ENCODE measurements at places on chromosomes 6 and 20.

DNA sequence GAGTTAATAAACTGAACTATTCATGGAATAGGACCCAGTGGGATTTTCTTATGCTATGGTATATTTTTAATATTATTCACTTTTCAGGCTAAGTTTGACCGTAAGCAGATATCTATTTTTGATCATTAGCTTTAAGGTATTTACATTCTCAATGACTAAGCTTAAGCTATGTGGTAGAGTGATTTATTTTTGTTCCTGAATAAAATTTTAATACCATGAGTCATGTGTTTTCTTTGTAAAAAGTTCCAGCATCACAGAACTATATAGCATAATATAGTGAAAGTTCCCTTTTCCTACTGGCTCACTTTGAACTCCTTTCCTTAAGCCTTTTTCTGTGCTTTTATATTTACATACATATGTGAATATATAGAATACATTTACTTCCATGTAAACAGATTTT lies 75.8 kb downstream of the BCKDHB start:
- DNase-seq, result no peak

- DNase-seq, result no peak
Measured at GRCh38 chr6:131811500-131811899, 3.7 kb downstream of the ENPP1 start.

- DNase-seq, result no peak
Measured at GRCh38 chr20:40956542-40957264, 71.9 kb upstream of the TOP1 start.

DNA sequence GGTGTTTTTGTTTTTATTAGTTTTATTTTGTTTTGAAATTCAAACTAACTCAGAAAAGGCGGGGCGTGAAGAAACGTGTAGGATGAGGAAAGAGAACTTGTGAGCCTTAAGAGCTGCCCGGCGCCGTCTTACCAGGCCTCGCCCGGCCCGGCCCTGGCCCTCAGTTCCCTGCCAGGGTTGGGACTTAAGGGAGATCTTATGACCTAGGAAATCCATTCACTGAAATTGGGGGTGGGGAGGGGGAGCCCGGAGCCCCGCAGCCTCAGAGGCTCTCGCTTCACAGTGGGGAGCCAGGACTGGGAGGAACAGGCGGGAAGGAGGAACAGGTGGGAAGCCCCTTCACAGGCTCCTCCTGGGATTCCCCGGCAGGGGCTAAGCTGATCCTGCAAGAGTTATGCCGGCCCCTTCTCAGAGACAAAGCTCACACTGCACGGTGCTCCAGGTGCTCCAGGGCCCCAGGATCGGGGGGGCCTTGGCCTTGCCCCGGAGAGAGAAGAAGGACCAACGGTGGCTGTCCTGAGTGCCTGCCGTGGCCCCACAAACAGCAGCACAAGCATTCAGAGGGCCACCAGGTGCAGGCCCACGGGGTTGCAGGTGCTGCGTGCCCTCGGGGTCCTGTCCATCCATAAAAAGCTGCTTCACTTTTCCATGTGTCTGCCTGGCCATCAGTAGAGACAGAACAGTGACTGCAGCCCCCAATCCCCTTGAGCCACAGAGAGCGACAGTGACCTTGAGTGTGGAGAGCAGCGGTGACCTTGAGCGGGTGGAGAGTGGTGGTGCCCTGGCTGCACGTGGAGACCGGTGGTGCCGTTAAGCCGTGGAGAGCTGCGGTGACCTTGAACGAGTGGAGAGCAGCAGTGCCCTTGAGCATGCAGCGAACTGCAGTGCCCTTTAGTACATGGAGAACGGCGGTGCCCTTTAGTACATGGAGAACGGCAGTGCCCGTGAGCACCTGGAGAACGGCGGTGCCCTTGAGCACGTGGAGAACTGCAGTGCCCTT lies 152.7 kb downstream of the DLL1 start:
- no peak for DNase-seq

GRCh38 chr6:30922447-30922852 lies 8.4 kb downstream of the VARS2 start:
- no peak for DNase-seq

DNA sequence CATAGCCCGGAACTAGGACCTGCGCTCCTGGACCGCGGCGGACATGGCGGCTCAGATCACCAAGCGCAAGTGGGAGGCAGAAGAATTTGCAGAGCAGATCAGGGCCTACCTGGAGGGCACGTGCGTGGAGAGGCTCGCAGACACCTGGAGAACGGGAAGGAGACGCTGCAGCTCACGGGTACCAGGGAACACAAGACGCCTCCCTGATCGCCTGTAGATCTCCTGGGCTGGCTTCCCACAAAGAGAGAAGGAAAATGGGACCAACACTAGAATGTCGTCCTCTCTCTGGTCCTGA lies 15.1 kb upstream of the HLA-A start:
- DNase-seq, result no peak

DNA sequence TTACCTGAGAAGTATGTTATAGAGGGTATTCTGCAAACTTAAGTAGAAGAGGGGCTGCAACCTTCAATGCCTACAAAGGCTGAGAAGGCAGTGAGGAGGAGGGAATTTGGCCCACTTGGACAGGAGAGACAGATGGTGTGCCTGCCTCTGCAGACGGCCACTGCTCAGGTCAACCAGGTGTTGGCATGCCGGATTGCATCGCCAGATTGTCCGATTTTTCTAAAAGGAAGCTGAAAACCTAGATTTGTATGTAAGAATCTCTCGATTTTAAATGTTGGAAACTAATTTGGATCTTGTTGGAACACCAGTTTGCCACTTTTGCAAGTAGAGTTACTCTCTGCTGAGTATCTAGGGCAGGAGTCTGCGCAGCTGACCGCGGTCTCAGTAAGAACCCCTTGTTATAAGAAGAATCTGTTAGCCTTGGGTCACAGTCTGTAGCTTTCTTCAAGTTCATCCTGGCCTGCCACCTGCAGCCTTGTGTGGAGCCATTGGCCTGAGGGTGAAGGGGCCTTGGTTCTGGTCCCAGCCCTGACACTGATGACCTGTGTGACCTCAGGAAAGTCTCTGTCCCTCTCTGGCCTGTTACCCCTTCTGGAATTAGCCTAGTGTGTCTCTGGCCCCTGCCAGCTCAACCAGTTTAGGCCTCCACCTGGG lies 54.4 kb downstream of the TGM2 start:
- DNase-seq, result no peak

GRCh38 chr6:47524136-47524845 lies 46.7 kb downstream of the CD2AP start:
- DNase-seq, result no peak

Data from stimulated activated CD8-positive, alpha-beta memory T cell treated with anti-CD3 and anti-CD28 coated beads, Interleukin-4, amount 100 ng/mL, for 24 hours (primary cell).